ENCODE measurements at places on chromosomes 2 and 18. TPM values are rescaled to one million over a fixed set of nuclear protein-coding genes. Genes with fewer than 3 reads are reported as not detected.
A peak's percentile ranks its signal among the peaks of the same experiment; 100 is the strongest.

Gene CARF
- total RNA-seq = 3.6 TPM

Gene AKAIN1
- total RNA-seq = not detected

- H3K4me1 ChIP-seq = no peaks in the 10 kb centered on the region
- no peak overlapping the region for H3K27ac ChIP-seq
- DNase-seq = no peak
- H3K4me3 ChIP-seq = no peak overlapping the region
Measured at GRCh38 chr2:234146087-234146826, 95.8 kb downstream of the SPP2 start.

DNA sequence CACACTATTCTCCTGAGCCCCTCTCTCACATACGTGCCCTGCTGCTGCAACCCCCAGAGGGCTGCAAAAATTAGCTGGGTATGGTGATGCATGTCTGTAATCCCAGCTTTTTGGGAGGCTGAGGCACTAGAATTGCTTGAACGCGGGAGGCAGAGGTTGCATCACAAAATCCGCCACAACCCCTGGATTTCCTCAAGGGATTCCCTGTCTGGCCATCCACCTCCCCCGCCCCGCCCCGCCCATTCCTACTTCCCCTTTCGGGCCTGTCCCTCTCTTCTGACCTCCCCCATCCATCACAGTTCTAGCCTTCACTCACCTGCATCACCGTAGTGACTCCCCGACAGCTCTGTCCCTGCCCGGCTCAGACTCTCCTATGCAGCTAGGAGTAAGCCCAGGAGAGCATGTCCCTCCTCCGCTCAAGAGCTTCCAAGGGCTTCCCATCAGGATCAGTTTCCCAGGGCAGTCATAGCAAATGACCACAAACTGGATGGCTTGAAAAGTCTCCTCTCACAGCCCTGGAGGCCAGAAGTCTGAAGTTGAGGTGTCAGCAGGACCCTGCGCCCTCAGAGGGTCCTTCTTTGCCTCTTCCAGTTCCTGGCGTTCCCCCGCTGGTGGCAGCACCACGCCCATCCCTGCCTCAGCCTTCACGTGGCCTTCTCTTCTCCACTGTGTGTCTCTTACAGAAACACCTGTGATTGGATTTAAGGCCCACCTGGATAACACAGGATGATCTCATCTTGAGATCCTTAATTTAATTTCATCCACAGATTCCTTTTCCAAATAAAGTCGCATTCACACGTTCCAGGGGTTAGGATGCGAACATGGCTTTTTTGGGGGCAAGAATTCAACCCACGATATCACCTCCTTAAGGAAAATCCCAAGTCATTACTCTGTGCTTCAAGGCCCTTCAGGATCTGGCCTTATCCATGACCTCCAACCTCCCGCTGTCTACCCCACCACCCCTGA lies 58.5 kb downstream of the HS1BP3 start:
- H3K4me3 ChIP-seq = no peak overlapping the region
- H3K36me3 ChIP-seq = no peaks in the 10 kb centered on the region
- H3K27me3 ChIP-seq = no peaks in the 10 kb centered on the region
- H3K27ac ChIP-seq = peak overlapping the region; percentile 85
- H3K4me1 ChIP-seq = peaks cover 37% of the 10 kb centered on the region
- DNase-seq = no peak

DNA sequence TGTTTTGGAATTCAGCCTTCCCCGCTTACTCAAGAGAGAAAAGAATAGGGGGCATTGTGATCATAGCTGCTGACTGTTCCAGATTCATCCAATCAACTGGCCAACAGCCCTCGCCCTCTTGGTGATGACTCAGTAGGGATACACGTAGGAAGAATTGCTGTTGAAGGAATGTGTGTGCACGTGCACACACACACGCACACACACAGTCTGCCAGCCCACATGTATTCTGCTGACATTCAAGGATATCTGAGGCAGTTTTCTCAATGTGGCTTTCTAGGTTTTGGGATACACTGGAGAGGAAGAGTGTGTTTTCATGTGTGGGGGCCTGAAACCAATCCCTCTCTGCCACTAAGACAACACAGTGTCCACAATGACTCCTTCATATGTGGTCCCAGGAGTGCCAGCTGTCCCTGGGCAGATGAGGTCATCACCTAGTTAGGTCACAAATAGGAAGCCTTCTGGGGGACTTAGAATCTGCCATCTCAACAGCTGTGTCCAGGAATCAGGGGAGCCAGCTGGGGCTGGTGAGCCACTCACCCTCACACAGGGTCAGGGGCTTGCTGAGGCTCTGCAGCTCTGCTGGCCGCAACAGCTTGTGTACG lies 352.6 kb downstream of the SS18 start:
- H3K4me1 ChIP-seq = no peaks in the 10 kb centered on the region
- DNase-seq = no peak
- no peak overlapping the region for H3K4me3 ChIP-seq

Data from liver (tissue), 10 donors.